Activated CD4-positive, alpha-beta T cell treated with anti-CD3 and anti-CD28 coated beads for 4 hours (primary cell): ENCODE measurements at places on chromosomes 3 and 15.

- no peak for DNase-seq
Measured at GRCh38 chr3:193843474-193844301, 250.7 kb downstream of the OPA1 start.

- DNase-seq, result no peak
Measured at GRCh38 chr3:17680530-17680929, 61.9 kb downstream of the TBC1D5 start.

DNA sequence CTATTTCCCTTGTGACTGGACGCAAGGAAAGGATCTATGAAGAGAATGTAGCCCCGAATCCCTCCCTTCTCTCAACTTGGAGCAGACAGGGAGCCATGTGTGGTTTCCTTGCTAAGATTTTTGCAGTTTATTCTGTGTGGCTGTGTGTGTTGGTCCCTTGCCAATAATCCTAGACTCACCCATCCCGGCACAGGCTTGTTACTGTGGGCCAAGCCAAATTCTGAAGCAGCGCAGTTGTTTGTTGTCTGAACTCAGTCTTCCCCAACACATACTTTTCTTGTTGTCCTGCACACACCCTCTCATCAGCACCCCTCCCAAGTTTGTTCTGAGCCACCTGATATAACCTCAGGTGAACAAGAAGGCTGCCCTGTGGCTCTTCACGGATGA lies 193.3 kb upstream of the CTDSPL start:
- no peak for DNase-seq

- no peak for DNase-seq
Measured at GRCh38 chr3:78957456-78957855, 810.3 kb downstream of the ROBO1 start.

DNA sequence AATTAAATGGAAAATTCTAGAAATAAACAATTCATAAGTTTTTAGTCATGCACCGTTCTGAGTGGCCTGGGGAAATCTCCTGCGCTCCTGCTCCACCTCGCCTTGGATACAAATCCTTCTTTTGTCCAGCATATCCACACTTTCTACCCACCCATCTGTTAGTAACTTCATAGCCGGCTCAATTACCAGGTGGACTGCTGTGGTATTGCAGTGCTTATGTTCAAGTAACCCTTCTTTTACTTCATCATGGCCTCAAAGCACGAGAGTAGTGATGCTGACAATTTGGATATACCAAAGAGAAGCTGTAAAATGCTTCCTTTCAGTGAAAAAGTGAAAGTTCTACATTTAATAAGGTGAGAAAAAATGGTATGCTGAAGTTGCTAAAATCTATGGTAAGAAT lies 142.3 kb upstream of the CHL1 start:
- DNase-seq, result no peak

DNA sequence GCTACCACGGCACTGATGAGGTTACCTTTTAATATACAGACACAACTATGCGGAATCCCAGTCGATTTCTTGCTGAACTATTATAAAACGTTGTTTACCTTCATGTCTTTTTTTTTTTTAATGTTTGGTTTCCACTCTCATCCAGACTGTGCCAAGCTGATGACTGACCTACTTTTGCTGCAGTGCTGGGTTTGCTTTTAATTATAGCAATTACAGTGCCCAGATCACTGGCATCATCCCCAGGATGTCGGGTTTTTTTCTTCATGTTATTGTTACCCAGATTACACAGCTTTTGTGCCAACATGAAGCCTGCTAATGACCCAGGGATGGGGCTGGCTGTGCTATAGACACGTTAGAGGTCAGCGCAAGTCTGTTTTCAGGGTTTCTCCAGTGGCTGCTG lies 294.0 kb upstream of the ATP10A start:
- no peak for DNase-seq

DNA sequence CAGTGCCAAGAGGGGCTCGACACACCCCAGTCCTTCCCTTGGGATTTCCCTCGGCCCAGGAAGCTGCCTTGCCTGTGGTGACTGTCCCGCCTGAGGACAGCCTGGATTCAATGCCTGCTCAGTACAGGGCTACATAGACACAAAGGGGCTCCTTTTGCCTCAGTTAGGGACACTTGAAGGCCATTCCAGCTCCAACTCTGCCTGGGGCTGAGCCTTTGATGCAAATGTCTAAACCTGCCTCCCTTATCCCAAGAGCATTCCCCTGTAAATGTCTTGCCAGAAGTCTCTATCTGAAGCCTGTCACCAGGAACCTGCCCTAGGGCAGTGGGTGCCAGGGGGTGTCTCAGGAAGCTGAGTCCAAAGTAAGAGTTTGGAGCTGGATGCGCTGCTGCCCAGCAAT lies 19.3 kb upstream of the LYSMD4 start:
- DNase-seq, result no peak

- DNase-seq, result no peak
Measured at GRCh38 chr3:57825116-57825515, 69.0 kb downstream of the SLMAP start.

GRCh38 chr15:78394981-78395616 lies 42.9 kb upstream of the IREB2 start:
- no peak for DNase-seq

- no peak for DNase-seq
Measured at GRCh38 chr3:63817225-63817624, 1.9 kb upstream of the C3orf49 start.

DNA sequence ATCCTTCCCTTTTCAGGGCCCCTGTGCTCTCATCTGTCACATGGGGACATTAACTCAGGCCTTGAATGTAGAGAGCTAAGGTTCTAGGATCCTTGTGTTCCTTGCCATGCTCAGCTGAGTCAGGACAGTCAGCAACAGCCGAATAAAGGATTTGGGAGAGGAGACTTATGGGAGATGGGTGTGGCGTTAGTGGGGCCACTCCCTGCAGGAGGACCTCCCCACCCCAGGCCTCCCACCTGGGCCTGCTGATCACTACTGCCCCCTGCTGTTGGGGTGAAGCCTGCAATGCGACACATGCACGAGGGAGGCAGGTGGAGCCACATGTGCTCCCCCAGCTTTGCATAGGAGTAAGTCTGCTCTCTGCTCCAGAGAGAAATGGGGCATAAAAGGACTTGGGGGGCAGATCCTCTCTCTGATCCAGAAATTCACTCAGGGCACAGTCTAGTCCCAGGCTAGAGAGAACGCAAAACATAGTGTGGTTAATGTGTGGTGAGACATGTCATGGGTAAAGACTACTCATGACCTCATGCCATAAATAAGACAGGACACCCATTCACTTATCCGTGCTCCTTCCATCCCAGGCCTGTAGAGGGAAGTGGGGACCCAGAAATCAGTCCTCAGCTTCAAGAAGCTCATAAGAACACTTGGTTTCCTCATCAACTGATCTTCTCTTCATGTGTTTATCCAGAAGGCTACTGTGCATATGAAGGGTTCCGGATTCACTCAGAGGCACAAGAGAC lies 19.4 kb downstream of the RBP1 start:
- DNase-seq, result no peak

DNA sequence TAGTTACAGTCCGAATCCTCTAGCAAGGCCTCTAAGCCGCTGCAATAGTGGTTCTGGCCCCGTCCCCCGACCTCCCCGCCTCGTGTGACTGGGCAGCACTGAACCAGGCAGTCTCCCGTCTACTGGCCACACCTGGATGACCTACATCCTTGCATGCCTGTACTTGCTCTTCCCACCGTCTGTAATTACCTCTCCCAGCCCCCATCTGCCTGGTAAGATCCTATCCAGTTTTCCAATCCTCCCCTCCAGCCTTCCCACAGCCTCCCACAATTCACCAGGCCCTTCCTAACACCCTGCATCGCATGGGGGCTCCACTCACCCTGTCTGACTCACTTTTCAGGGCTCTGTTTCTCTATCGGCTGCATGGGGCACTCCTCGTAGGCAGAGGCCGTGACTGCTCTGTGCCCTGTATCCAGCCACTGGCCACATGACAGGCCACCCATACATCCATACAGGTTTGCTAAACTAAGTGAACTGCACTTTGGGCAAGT lies 32.8 kb downstream of the XXYLT1 start:
- no peak for DNase-seq

DNA sequence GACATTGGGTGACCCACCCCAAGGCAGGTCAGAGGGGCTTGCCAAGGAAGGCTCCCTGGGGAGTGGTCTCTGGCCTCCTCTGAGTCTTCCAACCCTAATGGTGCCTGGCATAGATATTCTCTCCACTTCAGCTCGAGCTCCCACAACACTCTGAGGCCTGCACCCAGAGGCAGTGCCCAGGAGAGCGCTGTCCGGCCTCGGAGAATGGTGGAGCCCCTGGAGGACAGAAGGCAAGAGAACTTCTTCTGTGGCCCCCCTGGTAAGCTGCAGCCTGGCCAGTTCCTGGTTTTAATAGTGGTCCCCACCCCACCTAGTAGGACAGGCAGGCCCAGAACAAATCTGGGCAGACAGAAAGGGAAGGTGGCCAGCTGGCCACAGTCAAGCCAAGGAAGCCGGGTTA lies 7.0 kb downstream of the DISP2 start:
- no peak for DNase-seq

DNA sequence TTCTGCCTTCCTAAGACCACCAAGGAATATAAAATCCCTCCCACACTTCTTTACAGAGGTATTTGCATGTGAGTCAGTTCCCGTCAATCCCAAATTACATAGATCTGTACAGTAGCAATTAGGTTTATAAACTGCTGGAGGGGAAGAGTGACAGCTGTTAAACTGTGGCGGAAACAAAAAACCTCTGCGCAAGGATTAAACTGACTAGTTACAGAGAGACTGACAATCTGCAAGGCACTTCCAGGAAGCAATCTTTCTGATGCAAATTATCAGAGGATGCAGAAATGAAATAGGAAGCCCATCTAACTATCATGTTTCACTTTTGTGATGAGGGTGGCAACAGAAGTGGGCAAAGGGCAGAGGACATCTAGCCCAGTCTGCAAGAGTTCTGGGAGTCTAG lies 150.4 kb downstream of the RTP4 start:
- no peak for DNase-seq

DNA sequence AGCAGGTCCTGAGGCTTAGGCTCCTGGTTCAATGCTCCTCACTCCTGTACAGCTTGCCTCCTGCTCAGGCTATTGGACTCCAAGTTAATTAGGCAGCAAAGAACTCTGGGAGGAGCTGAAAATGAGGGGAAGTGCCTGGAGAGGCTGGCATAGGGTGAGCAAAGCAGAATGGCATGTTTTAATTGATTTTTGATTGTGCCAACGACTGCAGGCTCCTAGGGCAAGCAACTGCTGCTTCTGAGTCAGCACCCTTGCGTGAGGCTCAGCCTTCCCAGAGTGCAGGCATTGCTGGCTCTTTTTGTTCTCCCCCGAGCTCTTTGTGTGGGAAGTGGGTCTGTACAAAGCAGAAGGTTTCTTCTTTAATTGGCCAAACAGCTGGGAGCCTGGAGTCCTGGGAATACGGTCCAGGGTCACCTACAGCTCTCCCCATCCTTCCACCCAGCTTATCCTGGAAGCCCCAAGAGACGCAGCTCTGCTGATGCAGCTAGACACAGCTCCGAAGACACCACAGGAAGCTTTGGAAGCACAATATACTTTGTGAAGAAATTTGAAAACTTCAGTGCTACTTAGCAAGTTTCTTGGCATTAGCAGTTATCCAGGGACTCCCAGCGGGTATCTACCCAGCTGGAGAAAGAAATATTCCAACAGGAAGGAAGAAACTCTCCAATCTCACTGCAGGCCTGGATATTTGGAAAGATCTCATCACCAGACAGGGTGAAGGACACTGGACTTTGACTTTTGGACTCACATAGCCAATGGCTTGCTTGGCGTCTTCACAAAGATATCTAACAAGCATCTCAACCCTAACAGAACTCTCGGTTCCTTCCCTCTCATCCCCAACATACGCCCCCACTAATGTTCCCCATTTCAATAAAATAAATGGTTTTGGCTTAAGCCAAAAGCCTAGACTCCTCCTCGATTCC lies 76.8 kb downstream of the BDH1 start:
- no peak for DNase-seq

DNA sequence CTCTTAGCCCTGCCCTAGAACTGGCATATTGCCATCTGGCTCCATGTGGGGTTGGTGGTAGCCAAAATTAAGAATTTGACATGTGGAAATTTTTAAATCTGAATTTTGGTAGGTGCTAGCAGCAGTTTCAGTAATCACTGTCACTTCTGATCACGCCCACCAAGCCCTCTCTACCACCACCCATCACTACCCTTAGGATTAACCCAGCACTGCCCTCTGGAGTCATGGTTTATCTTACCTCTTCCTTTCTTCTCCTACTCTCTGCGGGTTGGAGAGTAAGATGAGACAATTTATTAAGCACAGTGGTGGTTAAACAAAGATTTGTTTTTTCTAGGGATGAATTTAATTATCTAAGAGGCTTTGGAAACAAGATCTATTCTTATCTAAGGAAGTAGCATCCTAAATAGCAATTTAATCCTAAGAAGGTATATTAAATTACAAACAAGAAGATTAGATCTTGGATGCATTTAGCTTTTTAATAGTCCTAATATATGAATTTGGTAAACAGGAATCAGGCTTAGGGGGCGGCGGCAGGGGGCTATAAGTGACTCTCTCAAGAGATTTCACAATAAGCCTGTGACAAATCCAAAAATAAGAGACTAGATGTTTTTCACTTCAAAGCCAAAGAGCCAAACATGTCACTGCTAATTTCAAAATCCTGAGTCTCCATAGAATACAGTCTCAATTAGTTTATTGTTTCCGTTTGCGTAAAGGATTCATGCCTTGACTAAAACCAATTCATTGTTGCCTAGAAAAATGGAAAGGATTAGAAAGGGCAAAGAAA lies 498.4 kb upstream of the UBE2E2 start:
- DNase-seq, result no peak

DNA sequence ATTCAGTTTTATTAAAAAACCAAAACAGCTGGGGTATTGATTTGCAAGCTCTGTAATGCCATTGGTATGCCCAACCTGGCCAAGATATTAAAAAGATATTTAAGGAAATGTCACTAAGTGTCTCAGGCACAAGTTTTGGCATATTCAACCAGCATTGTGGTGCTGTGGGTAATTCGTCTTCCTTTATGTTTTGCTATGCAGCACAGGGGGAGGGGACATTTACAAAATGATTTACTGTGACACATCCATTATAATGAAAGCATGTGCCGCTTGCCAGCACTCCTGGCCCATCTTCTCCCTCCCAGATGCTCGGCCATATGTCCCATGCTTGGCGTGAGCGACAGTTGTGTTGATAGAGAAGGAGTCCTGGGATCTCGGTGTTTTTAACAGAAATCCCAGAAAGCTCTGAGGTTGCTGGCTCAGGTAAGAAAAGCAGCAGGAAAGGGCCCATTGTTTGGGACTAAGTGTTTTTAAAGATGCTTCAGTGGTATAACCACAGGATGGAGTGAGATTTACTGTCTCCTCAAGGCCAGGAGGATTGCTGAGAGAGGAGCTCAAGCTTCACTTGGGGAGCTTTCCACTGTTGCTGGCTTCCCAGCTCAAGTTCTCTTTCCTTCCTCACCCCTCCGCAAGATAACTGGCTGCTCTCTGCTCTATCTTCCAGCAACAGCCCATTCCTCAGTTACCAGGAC lies 158.2 kb upstream of the TSC22D2 start:
- no peak for DNase-seq

DNA sequence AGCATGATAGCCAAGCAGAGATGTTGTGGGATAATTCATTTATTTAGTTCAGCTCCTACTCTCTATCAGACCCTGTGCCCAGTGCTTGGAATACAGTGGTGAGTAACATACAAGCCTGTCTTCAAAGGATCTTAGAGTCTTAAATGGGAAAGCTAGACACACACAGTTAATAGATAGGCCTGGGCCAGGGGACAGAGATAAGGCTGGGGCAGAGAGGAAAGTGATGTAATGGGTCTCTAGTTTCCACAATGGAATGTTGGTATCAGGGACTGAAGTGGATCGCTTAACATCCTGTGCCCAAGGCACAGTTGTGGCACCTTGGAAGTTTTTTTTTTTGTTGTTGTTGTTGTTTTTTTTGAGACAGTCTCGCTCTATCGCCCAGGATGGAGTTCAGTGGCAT lies 79.9 kb upstream of the POLG start:
- DNase-seq, result no peak

GRCh38 chr3:1350885-1351284 lies 258.1 kb downstream of the CNTN6 start:
- DNase-seq, result no peak
